T follicular helper cell (primary cell): ENCODE measurements at places on chromosomes 7 and 10.

DNA sequence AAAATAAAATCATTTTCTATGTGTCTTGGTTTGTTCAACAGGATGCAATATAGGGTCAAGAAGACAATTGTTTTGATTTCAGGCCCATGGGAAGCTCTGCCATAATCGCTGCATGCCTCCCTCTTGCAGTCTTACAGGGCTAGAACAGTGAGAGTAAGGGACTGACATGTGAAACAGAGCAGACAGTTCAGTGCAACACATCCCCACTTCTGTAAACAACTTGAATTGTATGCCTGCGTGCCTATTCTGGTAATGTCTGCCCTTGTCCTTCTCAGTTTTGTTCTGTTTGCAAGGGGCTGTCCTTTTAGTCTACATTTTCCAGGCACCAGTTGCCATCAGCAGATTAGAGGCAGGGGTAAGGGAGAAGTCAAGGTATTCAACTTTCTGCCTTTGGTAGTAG is 34.8 kb upstream of the GPR37 start:
- DNase-seq, result no peak

DNA sequence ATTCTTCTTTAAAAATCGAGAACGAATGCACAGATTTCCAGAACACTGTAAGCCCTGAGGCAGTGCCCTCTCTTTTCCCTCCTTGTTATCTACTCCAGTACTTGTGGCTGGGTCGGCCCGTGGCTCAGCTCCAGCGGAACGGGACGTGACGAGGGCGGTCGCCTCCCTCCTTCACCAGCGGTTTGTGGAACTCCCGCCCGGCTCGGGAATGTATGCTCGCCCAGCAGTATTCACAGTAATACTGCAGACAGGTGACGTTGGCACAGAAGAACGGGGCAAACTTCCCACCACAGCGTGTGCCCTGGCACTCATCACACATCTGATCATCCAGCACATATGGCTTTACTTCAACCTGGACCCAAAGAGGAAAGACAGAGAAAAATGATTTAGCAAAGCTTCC is 128.5 kb downstream of the BTAF1 start:
- DNase-seq, result no peak

- no peak for DNase-seq
Observed at GRCh38 chr10:21273400-21273968, 252.0 kb downstream of the SKIDA1 start.

DNA sequence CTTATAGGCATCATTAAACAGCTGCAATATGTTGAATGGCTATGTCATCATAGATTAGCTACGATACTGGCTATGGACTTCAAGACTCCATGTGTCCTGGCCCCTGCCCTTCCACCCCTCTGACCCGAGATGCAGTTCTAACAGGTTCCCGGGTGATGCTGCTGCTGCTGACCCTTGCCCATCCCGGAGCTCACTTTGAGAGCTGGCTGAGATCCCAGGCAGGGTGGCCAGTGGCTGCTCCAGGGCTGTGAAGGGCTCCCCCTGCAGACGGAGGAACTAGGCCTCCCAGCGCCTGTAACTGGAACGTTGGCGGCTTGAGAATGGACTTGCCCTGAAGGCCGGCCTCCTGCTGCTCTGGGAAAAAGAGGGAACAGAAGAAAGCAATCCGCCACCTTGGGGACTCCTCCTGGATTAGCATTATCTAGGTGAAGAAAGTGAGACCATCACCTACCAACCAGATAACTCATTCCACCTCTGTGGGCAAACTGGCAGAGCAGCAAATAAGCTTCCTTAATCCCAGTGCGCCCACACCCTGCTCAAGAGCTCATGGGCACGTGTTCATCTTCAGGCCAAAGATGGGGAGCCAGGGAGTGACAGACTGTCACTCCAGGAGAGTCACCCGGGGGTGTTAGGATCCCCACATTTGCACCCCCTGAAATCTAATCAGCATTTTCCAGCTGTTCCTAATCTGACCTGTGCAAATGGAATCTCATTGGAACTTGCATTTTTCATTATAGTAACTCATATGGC is 56.8 kb downstream of the PARP12 start:
- no peak for DNase-seq

- no peak for DNase-seq
Observed at GRCh38 chr10:114779803-114780576, 41.6 kb upstream of the FHIP2A start.
